ENCODE measurements at places on chromosomes 3 and 15.

GRCh38 chr3:169460035-169460434, 203.5 kb downstream of the MECOM start:
- no peak for DNase-seq

GRCh38 chr3:2525968-2526367, 427.3 kb downstream of the CNTN4 start:
- no peak for DNase-seq

DNA sequence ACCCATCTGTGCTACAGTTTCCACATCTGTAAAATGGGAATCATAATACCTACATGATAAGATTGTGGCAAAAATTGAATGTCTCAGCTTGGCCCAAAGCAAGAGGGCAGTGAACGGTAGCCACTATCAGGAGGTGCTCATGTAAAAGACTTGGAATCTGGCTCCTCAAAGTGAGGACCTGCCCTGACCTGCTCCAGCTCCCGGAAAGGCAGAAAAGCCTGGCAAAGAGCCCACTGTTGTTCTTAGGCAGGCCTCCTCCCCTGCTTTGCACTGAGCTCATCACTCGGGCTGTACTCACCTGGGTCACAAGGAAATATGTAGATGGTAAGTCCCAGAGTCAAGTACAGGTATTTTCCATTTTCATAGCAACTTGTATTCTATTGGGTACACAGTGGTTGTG, 250.7 kb upstream of the TBL1XR1 start:
- no peak for DNase-seq

- no peak for DNase-seq
Measured at GRCh38 chr15:68770216-68770615, 50.5 kb downstream of the ANP32A start.

GRCh38 chr3:116285781-116286421, 159.4 kb downstream of the LSAMP start:
- DNase-seq = no peak

DNA sequence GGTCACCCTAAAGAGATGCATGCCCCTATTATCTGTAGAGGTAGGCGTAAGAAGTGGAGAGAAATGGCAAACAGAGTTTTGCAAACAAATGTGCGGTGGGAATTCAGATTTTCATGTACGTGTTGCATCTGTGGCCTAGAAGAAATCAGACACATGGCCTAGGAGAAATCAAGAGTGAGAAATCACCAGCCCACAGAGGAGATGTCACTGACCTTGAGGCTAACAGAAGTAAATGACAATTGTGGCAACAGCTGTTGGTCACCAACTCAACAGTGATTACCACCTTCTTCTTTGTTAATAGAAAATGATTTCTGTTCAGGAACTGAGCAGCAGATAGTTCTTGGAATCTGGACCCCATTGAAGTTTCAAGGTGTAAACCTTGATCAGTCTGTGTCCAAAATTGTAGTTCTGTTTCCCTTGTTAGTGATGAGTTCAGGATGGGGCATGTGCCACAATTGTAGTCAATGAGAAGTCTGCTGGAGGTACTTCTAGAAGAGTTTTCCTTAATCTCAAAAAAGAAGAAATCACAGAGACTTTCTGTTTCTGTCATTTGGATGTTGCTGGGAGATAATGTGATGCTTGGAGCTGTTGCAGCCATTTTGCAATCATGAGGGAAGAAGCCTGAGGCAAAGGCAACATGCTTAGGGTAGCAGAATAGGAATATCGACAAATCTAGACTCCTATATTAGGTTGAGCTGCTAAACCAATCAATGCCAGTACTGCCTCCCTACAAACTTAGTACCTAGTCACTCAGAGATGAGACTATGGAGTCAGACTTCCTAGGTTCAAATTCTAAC, 34.3 kb upstream of the RFTN1 start:
- no peak for DNase-seq

DNA sequence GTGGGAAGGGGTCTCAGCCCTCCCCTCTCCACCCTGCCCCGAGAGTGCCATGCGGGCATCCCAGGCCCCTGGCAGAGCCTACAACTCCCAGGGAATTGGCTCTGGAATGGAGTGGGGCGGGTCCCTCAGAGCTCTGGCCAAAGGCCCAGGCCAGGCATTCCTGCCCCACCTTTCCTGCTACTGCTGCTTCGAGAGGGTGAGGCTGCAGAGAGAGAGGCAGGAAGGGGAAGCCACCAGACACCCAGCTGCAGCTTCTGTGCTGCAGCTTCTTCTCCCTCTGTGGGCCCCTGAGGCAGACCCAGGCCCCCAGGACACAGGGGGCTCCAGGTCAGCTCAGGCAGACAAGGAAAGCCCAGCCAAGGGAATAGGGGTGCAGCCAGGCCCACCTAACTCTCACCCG, 2.7 kb downstream of the ALS2CL start:
- DNase-seq = no peak

DNA sequence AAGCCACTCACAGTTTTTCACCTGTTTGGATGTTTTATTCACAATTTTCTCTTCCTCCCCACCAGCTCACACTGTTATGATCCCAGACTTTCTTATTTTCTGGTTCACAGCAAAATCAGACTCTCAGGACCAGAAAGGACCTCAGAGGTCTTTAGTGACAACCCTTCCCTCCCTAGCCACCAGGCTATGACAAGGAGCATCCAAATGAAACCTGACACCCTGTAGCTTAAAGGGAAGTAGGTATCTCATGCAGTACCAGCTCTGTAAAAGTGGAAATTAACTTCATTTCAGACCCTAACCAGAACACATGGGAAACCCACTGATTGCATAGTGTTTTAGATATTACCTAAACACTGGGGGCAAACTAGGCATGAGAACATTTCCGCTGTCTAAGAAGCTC, 45.3 kb downstream of the ATP13A5 start:
- DNase-seq = no peak

DNA sequence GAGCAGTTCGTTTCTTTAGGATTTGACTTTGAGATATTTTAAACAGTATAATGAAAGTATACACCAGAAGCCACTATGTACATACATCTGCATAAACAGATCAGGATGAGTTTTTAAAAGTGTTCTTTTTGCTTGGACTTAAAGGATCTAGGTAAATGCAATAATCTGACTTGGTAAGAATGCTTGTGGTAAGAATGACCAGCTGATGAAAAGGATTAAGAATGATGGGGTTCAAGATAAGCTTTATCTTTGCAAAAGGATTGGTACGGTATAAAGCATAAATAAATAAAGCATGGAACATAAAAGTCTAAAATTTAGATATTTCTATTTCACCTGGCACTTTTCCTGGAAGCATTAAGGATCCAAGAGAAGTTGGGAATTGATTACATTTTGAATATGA, 9.8 kb upstream of the MME start:
- DNase-seq = no peak

- DNase-seq = peak; percentile 35
Measured at GRCh38 chr3:69329892-69330291, 56.0 kb downstream of the FRMD4B start.

DNA sequence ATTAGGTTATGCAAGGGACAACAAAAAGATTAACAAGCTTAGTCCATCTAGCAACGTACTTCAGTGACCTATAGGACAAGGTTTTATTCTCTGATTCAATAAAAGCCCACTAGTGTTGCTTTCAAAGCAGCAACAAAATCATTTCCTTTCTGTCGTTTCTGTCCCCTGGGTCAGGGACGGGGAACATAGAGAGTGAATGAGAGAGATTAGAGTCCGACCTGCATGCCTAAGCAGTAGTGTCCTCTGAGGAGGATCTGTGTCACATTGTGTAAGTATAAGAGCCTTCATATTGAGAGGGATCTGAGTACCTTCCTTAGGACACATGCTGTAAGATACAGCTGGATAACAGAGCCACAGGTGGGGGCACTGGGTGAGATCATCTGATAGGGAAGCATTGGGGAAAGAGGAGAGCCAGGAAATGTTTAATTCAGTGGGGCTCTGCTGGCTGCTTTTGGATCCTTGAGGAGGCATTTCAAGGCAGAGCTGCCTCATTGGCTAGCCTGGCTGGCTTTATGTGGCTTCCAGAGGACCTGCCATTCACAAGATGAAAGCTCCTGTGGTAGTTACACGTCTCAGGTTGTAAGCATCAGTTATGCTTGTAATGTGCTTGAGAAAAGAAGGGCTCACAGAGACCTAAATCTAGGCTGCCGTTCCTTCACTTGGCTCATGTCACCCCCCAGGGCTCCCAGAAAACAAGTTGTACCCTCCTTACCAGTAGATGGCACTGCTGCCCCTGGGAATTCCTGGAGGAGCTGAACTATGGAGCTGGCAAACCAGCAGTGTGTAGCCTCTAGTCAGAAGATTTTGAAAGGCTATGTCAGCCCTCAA, 2.7 kb downstream of the TMEM108 start:
- peak; percentile 47 for DNase-seq

DNA sequence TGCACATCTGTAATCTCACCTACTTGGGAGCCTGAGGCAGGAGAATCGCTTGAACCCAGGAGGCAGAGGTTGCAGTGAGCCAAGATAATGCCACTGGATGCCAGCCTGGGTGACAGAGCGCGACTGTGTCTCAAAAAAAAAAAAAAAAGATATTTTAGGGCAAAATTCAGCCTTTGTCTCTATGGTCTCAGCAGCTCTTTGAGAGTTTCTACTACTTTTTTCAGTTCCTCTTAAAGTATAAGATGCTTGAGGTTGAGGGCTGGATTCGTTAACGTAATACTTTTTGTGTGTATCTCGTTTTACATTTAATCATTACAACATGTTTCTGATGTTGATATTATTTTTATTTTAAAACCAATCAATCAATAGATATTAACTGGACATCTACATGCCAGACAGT, 381.2 kb upstream of the TBL1XR1 start:
- no peak for DNase-seq

GRCh38 chr15:31102039-31102321, 455 bp upstream of the TRPM1 start:
- no peak for DNase-seq

DNA sequence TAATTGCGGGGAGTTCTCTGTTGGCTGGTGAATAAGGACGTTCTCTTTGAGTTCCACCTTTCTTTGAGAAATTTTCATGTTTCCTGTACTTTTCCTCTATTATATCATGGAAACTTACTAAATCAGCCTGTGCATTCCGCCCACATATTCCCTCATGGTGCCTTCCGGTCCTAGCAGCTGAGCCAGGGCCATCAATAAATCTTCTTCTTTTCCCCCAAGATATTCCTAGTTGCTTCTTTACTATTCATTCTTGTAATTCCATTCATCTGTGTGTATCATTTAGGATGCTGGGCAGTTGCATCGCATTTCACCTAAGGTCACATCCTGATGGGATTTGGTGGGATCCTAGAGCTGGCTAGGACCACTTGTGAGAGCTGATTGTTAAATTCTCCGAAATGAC, 139.2 kb downstream of the RBMS3 start:
- no peak for DNase-seq

DNA sequence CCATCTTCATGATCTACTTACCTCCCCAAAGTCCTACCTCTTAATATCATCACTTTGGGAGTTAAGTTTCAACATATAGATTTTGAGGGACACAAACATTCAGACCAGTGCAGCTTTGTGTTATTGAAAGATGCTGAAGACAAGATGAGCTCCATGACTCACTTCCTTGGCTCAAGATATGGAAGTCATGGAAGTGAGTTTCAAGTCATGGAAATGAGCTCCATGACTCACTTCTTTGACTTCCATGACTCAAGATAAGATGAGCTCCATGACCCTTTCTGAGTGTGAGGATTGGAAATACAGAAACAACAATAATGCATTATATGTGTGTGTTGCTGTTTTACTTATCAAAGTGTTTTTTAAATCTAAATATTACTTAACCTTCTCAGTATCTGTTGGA, 170.2 kb upstream of the TPRG1 start:
- peak; percentile 69 for DNase-seq

DNA sequence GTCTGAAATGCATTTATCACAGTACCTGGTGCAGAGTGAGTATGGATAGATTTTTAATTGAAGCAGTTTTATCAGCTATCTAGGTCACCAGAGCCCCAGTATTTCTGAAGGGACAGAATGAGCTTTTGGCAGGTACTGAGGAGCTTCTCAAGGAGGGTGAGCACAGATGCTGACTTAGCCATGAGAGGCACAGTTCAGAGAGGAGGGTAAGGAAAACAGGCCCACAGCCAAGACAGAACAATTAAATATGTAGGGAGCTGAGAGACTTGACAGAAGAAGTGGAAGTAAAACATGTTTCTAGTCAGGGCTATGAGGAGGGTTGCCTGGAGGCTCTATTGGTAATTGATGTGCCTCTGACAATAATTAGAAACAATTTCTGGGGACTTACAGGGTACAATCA, 20.1 kb downstream of the ZNF80 start:
- DNase-seq = no peak

Data from non-pigmented ciliary epithelial cell (primary cell).